ENCODE measurements at places on chromosomes 5 and 9. TPM values are rescaled to one million over a fixed set of nuclear protein-coding genes. Genes with fewer than 3 reads are reported as not detected.

DNA sequence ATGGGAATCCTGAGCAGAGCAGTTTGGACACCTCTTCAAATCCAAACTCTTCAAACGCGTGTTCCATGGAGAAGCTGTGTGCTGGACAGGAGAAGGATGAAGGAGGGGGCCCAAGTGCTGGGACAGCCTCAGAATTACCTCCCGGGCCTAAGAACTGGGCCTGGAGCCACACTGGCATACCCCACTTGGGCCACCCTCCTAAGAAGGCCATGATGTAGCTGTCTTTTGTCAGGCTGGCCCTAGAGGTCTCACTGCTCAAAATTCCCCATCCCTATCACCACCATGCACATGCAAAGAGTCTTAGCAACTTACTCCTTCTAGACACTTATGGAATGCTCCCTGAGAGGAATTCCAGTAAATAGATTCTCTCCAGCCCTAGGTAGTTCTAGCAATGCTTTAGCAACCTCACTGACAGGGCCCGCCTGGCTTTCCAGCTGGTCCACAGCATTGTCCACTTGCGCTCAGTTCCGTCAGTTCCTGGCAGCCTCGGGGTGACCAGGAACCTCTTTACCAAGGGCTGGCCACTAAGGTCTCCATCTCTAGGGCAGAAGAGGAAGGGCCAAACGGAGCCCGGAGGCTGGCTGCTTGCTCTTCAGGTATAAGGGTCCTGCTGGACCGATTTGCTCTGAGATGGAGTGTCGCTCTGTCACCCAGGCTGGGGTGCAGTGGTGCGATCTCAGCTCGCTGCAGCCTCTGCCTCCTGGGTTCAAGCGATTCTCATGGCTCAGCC is 75.3 kb downstream of the RGS3 start:
- H3K27ac ChIP-seq, result peak overlapping the region; percentile 83
- no peaks in the 10 kb centered on the region for H3K27me3 ChIP-seq
- peaks cover 83% of the 10 kb centered on the region for H3K4me1 ChIP-seq
- no peak for DNase-seq

DNA sequence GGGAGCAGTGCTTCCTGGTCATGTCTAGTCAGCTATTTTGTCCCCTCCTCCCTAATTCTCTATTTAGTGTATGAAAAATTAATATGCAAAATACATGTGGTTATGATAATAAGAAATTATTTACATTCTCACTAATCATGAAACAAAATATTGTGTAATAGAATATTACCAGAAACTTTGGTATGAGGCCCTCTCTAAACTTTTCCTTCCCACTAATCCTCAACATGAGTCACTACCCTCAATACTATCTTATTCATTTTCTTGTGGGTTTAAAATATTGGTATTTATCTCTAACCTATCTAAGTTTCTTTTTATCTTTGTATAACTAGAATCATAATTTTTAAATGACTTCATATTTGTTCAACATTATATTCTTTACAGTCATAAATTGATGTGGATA is 545.9 kb upstream of the PTPRD start:
- no peak overlapping the region for H3K27ac ChIP-seq
- H3K4me1 ChIP-seq, result no peaks in the 10 kb centered on the region
- H3K36me3 ChIP-seq, result no peaks in the 10 kb centered on the region
- H3K27me3 ChIP-seq, result no peaks in the 10 kb centered on the region

GRCh38 chr9:121926351-121926801 is 166.7 kb downstream of the TTLL11 start:
- DNase-seq, result no peak
- H3K4me1 ChIP-seq, result peaks cover 10% of the 10 kb centered on the region
- H3K36me3 ChIP-seq, result no peaks in the 10 kb centered on the region
- H3K27ac ChIP-seq, result no peak overlapping the region

- H3K36me3 ChIP-seq, result no peaks in the 10 kb centered on the region
- no peak overlapping the region for H3K27ac ChIP-seq
- H3K4me3 ChIP-seq, result no peak overlapping the region
- H3K4me1 ChIP-seq, result no peaks in the 10 kb centered on the region
- H3K27me3 ChIP-seq, result no peaks in the 10 kb centered on the region
Observed at GRCh38 chr9:28032268-28032590, 458.9 kb upstream of the C9orf72 start.

DNA sequence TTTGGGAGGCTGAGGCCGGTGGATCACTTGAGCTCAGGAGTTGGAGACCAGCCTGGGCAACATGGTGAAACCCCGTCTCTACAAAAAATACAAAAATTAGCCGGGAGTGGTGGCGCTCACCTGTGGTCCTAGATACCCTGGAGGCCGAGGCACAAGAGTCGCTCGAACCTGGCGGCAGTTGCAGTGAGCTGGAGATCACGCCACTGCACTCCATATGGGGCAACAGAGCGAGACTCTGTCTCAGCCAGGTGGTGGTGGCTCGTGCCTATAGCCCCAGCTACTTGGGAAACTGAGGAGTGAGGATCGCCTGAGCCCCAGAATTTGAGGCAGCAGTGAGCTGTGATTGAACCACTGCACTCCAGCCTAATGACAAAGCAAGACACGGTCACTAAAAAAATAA is 2.4 kb upstream of the RFK start:
- no peak for DNase-seq
- no peaks in the 10 kb centered on the region for H3K4me1 ChIP-seq
- H3K4me3 ChIP-seq, result no peak overlapping the region

- no peak overlapping the region for H3K27ac ChIP-seq
- DNase-seq, result no peak
- no peaks in the 10 kb centered on the region for H3K36me3 ChIP-seq
- H3K27me3 ChIP-seq, result no peaks in the 10 kb centered on the region
Observed at GRCh38 chr9:93809204-93809940, 145.8 kb downstream of the BARX1 start.

GRCh38 chr5:100901821-100902341 is 1.2 kb downstream of the ST8SIA4 start:
- H3K27ac ChIP-seq, result peak overlapping the region; percentile 78
- peak overlapping the region; percentile 47 for H3K4me3 ChIP-seq
- H3K27me3 ChIP-seq, result no peaks in the 10 kb centered on the region
- no peaks in the 10 kb centered on the region for H3K36me3 ChIP-seq
- H3K4me1 ChIP-seq, result peaks cover 14% of the 10 kb centered on the region

DNA sequence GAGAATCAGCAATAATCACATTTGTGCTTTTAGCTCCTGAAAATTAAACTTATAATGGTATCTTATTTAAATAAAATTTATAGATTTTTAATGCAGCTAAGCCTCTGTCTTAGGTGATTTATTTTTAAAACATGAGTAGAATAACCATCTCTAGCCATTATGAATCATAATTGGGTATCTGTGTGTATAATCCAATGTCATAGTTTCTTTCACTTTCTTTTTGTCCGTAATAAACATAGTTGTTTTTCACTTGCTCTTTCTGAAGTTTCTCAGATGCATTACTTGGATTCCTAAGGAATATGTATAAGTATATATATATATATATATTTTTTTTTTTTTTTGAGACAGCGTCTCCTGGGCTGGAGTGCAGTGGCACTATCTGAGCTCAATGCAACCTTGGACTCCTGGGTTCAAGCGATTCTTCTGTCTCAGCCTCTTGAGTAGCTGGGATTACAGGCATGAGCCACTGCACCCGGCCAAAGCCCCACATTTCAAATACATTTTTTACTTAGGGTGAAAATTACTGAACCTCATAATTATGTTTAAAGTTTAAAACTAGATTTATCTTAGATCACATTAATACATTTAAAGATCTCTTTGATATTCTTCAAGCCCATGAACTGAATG is 377.1 kb downstream of the PRDM9 start:
- no peak overlapping the region for H3K27ac ChIP-seq
- no peaks in the 10 kb centered on the region for H3K36me3 ChIP-seq
- no peaks in the 10 kb centered on the region for H3K4me1 ChIP-seq
- no peak overlapping the region for H3K4me3 ChIP-seq
- DNase-seq, result no peak

DNA sequence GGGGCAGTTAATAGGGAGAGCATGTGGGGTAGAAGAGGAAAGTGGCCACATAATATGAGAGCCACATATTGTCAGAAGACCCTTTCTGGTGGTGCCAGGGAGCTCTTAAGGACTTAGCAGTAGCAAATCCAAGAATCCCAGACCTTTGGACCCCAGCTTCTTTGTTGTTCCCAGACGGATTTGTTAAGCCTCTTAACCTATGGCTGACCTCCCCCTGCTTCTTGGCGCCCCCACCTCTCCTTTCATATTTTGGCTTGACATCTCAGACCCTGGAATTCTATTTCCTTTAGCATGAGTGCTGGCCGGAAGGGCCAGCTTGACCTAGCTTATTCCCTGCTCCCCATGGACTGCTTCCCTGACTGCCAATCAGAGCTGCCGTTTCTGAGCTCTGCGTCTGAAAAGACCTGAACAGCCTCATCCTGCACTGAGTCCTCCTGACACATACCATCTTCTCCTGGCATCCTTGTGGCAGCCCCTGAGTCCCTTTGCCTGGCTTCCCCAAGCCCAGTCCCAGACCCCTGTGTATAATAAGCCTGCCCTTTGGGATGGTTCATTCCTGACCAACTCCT is 116.3 kb downstream of the PRKACG start:
- no peak overlapping the region for H3K4me3 ChIP-seq
- H3K36me3 ChIP-seq, result no peaks in the 10 kb centered on the region
- H3K27ac ChIP-seq, result no peak overlapping the region
- no peak for DNase-seq

GRCh38 chr5:56632199-56632598 is 183.2 kb upstream of the MAP3K1 start:
- H3K36me3 ChIP-seq, result no peaks in the 10 kb centered on the region
- H3K4me3 ChIP-seq, result no peak overlapping the region
- H3K4me1 ChIP-seq, result no peaks in the 10 kb centered on the region

DNA sequence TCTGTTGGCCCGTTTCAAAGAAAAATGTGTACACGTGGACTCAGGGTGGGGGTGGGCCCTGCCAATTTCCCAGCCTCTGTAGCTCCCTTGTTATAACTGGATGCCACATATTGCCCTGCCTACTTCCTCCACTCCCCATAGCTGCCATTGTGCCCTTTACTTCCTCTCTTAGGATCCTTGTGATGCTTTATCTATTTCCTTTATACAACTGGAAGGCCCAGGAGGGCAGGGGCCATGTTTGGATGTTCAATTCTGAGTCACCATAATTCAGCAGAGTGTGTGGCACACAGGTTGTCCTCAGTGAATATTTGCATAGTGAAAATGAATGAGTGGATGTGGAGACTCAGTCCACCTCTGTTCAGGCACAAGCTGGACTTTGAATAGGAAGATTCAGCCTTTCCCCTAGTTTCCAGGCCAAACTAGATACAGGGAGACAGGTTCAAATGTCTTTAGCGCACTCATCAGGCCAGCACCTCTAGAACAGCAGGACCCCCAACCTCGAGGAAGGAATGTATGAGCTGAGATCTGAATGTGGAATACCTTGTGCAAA is 10.6 kb upstream of the FEM1C start:
- H3K4me3 ChIP-seq, result no peak overlapping the region
- no peaks in the 10 kb centered on the region for H3K27me3 ChIP-seq
- H3K27ac ChIP-seq, result no peak overlapping the region
- no peaks in the 10 kb centered on the region for H3K36me3 ChIP-seq

DNA sequence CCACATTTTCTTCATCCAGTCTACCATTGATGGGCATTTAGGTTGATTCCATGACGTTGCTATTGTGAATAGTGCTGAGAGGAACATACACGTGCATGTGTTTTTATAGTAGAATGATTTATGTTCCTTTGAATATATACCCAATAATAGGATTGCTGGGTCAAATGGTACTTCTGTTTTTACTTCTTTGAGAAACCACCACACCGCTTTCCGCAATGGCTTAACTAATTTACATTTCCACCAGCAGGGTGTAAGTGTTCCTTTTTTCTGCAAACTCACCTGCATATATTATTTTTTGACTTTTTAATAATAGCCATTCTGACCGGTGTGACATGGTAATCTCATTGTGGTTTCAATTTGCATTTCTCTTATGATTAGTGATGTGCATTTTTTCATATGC is 82.2 kb upstream of the RFX3 start:
- no peak overlapping the region for H3K4me3 ChIP-seq
- DNase-seq, result no peak
- H3K27ac ChIP-seq, result no peak overlapping the region
- H3K4me1 ChIP-seq, result no peaks in the 10 kb centered on the region
- no peaks in the 10 kb centered on the region for H3K27me3 ChIP-seq

DNA sequence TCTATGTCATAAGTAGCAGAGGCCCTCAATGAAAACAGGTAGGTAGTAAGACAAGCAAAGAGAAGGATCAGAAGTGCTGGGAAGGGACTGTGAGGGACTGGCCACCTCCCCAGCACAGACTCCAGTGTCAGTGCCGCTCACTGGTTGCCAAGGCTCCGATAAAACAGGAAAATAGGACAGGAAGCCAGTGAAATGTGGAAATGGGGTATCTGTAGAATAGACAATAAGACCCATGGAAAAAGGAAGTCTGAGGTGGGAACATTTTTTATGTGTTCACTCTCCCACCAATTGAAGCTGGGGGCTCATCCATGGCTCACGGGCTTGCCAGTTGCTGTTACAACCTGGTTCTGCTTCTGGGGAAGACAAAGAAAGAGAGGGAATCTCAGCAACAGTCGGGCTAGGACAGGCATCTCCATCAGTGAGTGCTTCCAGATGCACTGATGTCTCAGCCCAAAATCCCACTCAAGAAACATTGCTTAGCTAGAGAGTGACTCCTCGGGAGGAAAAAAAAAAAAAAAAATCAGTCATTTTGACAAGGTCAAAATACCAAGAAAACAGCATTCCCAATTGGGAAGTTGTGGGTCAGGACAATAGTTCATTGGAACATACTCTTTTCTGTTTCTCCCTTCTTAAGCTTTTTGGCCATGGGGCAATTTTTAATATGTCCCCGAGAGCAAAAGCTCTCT is 27.6 kb upstream of the NFIB start:
- no peaks in the 10 kb centered on the region for H3K36me3 ChIP-seq
- no peaks in the 10 kb centered on the region for H3K27me3 ChIP-seq
- no peaks in the 10 kb centered on the region for H3K4me1 ChIP-seq
- no peak for DNase-seq

DNA sequence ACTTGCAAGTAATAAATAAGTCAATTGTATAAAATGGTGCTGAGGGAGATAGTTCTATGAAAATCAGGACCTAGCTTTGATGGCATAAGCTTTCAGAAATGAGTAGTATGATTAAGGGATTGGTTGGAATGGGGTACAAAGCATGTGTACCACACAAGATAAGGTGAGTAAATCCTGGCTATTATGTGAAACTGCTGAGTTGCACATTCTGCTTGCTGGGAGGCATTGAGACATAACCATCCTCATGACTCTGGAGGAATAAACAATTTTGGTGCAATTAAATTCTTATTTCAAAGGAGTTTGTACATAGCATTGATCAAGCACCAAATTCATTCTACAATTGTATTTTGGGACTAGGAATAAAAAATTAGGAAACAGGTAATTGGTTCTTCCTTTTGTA is 755.2 kb upstream of the ACO1 start:
- DNase-seq, result no peak
- H3K4me3 ChIP-seq, result no peak overlapping the region
- H3K4me1 ChIP-seq, result no peaks in the 10 kb centered on the region
- H3K27ac ChIP-seq, result no peak overlapping the region

- no peaks in the 10 kb centered on the region for H3K36me3 ChIP-seq
- H3K27ac ChIP-seq, result no peak overlapping the region
- H3K4me3 ChIP-seq, result no peak overlapping the region
Observed at GRCh38 chr5:125836256-125836655, 587.0 kb upstream of the GRAMD2B start.

SLC6A3 gene
- 0.16 TPM for total RNA-seq

CCDC192 gene
- not detected for total RNA-seq

ANXA1 gene
- 142 TPM for total RNA-seq

EXOSC2 gene
- 15.9 TPM for total RNA-seq

GRXCR2 gene
- 0.24 TPM for total RNA-seq

TSLP gene
- 1.8 TPM for total RNA-seq

SH3GL2 gene
- total RNA-seq, result not detected

PCDHA12 gene
- total RNA-seq, result 0.59 TPM

PCDHB2 gene
- total RNA-seq, result 2.2 TPM

SCGB3A2 gene
- not detected for total RNA-seq

TNFSF8 gene
- 0.22 TPM for total RNA-seq

All from right atrium auricular region (tissue), 2 donors.